Activated T-helper 9 cell treated with anti-CD3 and anti-CD28 coated beads, Interleukin-2, amount 50 U/mL, for 16 hours (primary cell): ENCODE measurements at places on chromosomes 3 and 15.

DNA sequence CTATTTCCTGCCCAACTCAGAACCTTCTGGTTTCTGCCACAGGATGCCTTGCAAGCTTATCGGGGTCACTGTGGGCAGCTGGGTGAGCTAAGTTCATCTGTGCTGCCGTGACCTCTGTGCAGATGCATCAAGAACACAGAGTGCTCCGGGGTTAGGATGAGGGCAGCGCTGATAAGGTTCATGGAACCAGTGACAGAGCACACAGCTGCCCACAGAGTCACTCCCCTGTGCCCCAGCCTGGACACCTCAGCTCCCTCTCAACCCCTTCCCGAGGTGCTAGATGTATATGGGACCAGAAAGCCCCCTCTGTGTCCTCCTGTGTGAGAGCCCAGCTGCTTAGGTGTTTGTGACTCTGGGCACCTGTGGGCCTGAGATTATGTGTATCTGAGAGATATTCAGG is 15.8 kb upstream of the ALAS1 start:
- no peak for DNase-seq

DNA sequence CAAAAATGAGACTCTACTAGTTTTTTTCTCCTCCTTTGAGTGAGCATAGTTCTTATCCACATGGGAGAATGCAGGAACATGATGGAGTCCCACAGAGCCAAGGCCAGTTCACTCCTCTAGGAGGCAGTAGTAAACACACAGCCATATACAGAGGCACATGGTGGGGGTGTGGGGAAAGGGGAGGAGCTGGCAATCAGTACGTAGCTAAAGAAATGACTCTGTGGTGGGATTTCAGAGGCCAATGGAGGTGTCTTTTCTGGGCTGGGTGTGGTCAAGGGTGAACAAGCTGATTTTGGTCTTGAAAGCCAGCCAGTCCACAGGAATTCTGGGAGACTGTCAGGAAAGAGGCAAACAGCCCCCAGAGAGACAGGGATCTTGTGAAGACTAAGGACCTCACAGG is 6.6 kb upstream of the RAB11A start:
- peak; percentile 38 for DNase-seq

GRCh38 chr15:70498096-70498626 is 265.2 kb downstream of the UACA start:
- DNase-seq, result no peak

DNA sequence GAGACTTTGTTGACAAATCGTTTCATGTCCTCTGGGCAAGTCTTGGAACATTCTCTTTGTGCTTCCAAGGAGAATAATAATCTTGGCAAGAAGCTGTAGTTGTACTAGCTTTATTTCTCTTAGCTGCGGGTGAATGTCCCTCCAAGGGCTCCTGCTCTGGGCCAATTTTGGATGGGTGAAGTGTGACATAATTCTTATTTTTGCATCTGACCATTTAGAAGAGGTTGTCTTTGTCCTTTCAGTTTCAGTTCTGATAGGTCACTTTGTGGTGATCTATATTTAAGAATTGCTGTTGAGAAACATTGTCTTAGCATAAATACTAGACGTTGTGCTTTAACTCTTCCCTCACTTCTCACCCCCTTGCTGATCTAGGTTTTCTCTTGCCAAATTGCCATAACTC is 164.8 kb upstream of the RORA start:
- DNase-seq, result no peak

DNA sequence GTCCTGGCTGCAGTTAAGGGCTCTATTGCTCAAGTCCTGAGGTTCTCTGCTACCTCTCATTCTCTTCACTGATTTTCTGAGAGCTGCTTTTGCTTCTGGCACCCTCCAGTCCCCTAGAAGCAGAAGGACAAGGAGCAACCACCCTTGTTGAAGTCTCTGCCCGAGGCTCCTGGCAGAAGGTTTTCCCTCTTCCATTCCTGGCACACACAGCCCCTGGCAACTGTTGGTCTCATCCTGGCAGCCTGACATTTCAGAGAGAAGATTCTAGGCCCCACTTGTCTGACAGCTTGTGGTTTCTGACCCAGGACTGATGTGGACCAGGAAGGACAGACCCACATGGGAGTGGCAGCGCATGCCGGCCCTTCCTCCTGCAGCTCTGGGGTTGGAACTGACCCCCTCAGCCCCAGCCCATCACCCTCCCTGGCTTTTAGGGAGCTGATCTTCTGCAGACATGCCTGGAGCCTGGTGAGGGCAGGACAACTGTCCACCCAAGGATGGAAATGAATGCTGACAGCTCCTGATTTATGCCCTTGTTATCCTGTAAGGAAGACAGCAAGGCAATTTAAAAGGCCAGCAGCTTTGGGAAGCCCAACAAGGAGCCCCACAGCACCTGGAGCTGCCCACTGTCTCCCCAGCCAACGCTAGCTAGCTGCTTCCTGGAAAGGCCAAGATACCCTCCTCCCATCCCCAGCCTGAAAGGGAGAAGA is 13.0 kb upstream of the NTRK3 start:
- no peak for DNase-seq

- DNase-seq, result no peak
Measured at GRCh38 chr15:49637857-49638256, 17.0 kb downstream of the DTWD1 start.

DNA sequence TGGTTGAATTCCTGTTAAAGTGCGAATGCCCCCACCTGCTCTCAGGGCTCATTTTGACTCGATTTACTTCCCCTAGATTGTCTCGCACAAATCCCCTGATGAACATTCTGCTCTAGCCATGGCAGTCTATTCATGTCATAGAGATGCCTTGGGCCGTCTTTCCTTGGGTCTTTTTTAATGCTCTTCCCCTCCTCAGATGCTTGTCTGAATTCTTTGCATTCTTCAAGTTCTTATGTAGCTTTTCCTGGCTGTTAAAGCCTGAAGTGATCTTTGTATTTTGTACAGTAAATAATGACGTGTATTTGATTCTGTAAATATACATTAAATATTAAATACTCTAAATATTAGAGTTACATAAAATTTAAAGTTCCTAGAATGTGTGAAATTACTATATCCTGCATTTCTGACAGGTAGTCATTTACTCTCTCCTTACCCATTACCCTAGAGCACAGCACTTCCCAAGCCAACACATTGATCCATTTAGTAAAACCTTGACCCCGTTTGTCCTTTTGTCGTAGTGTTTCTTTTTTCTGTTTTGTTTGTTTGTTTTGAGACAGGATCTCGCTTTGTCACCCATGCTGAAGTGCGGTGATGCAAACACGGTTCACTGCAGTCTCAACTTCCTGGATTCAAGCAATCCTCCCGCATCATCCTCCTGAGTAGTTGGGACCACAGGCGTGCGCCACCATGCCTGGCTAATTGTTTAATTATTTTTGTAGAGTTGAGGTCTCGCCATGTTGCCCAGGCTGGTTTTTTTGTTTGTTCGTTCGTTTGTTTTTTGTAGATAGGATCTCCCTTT is 47.9 kb downstream of the YEATS2 start:
- no peak for DNase-seq

GRCh38 chr3:175155172-175155571 is 296.0 kb downstream of the NAALADL2 start:
- DNase-seq, result no peak

- DNase-seq, result no peak
Measured at GRCh38 chr3:104514371-104514770, 852.3 kb upstream of the ALCAM start.
